ENCODE measurements at places on chromosomes 3 and 15.
A peak's percentile ranks its signal among the peaks of the same experiment; 100 is the strongest.

- DNase-seq: no peak
Measured at GRCh38 chr15:37111427-37111717, 11.0 kb upstream of the MEIS2 start.

DNA sequence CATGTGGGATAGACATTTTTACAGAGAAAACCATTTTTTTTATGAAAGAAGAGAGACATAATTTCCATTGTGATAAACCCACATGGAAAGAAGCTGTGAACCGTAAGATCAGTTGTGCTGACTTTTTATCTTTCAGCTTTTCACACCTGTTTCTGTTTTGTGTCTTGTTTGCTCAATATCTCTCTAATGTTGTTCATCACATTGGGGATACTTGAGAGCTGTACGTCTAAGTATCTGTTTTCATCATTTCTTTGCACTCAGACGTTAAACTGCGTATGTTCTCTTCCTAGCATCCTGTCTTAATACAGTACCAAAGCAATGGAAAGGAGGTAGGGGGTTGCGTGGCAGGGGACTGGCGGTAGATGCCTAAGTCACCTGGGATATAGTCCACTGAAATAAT, 449.0 kb downstream of the NAALADL2 start:
- no peak for DNase-seq

DNA sequence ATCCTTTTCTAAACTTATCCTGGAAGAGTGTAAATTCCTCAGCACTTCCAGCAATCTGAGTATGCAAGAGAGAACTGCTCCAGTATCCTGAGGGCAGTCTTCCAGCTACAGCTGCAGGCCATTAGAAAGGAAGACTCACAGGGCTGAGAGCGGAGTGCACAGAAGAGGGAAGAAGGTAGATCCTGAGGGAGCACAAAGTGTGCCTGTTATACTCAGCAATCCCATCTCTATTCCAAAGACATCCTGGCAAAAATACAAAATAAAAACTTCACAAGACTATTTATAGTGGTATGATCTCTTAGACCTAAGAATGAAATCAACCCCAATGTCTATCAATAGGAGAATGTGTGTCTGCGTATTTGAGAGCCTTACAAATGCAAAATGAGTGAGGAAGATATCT, 292.0 kb downstream of the ZIC1 start:
- no peak for DNase-seq

DNA sequence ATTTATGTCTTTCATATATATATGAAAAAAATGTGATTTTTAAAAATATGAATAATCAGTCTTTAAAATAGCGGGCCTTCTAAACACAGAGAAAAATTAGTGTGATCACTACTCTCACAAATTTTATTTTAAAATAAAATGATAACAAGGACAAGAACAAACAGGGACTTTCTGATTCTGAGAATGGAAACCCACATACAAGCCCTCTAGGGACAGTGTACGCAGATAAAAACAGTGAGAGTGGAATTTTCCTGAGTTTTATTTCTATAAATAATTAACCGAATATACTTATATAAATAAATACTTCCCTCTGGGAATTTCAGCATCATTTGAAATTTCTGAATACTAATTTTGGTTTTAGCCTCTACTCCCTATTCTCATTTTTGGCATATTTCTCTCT, 201.4 kb upstream of the CBLB start:
- no peak for DNase-seq

- no peak for DNase-seq
Measured at GRCh38 chr15:49135911-49136310, 19.5 kb downstream of the COPS2 start.

DNA sequence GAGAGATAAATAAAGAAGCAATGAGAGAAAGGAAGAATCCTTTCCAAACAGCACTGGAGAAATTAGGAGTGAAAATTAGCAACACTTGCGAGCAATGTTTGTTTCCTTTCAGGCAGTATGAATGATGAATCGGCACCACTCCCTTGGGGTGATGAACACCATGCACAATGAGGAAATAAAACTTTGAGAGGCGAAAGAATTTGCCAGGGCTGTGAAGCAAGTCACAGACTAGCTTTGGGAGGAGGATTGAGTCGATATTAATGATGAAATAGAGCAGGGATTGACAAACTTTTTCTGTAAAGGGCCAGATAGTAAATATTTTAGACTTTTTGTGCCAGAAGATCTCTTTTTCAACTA, 237.7 kb downstream of the AGBL1 start:
- no peak for DNase-seq

- DNase-seq: no peak
Measured at GRCh38 chr15:38861108-38861507, 296.5 kb upstream of the RASGRP1 start.

DNA sequence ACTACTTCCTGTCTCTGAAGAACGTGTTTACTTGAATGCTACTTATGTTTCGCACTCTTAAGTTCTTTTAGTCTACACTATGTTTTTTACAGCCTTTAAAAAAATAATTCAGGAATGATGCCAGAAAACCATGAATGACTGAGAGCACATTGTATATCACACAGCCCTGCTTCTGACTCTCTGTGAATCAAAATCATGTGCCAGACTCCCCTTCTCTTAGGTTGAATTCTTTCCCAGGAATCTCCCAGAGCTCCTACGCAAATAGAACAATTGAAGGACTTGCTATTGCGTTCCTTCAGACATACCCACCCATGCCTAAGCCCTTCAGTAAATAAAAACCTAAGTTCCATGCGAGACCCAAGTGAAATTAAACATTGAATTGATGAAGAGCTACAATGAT, 782.0 kb upstream of the ALCAM start:
- no peak for DNase-seq

DNA sequence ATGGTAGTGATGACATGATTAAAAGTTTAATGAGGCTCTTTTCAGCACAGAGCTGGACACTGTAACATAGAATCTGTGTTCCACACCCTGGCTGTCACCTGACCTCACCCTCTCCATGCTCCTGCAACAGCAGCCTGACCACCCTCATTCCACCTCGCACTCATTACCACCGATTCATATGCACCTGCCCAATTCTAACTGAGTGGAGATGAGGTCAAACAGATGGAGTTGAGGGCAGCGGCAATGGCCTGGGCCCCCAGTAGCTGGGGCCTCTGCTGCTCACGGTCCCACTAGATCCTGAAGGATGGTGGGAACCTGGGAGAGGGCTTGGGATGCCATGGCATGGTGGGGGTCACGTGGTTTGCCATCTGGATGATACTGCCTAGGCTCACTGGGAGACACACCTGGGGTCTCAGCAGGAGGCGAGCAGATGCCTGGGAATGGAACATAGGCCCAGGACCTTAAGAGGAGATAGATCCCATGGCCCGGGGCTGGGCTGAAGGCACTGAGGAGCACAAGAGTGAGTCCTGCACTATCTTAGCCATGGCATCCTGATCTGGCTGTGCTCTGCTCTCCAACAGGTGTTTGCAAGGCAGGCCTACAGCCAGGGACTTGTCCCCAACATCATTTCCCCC, 1.3 kb downstream of the SCN5A start:
- DNase-seq: no peak

DNA sequence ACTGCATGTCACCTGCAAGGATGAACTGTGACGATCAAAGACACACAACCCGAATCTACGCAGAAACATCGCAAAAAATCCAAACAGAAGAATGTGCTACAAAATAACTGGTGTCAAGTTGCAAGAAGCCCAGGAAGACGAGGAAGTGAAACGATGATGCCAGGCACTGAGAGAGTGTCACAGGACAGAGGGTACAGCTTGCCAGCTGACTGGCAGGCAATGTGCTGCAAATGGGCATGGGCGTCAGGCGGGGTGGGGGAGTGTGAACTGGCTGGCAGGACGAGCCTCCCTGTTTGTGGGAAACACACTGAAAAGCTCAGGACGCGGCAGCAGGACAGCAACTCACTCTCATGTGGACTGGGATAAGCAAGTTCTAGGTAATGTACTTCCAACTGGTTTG, 28.9 kb upstream of the OCA2 start:
- DNase-seq: no peak

GRCh38 chr3:106176734-106177133, 307.9 kb upstream of the CBLB start:
- peak; percentile 17 for DNase-seq

- no peak for DNase-seq
Measured at GRCh38 chr3:139134678-139135372, 90.1 kb upstream of the PRR23C start.

DNA sequence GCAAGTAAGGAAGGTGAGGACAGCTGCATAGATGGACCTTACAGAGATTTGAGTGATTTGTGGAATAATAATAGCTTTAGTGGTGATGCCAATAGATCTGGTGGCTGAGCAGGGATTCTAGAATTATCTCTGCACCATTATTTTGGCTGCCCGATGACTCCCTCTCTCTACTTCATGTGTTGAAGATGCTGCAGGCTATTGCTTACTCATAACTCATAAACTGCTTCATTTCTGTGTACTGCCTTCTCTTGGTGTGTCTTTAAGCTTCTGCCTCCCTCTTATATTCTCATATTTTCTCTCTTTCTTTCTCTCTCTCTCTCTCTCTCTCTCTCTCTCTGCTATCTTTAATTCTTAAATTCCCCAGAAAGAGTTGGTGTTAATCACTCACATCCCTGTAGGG, 256.0 kb upstream of the TRIM42 start:
- DNase-seq: no peak

DNA sequence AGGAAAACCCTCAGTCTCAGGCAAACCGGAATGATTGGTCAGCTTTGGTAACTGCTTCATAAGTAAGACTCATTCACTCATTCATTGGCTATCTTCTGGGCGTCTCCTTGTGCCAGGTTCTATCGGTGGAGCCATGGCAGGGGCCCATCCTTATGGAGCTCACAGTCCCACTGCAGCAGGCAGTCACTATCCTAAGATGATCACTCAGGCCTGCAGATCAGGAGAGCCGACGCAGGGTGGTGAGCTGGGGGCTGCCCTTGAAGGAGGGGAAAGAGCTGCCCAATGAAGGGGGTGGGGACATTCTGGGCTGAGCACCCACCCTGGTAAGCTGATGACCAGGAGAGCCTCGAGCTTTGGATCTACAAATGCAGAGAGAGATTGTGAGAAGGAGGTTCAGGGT, 20.5 kb upstream of the FGD5 start:
- no peak for DNase-seq

DNA sequence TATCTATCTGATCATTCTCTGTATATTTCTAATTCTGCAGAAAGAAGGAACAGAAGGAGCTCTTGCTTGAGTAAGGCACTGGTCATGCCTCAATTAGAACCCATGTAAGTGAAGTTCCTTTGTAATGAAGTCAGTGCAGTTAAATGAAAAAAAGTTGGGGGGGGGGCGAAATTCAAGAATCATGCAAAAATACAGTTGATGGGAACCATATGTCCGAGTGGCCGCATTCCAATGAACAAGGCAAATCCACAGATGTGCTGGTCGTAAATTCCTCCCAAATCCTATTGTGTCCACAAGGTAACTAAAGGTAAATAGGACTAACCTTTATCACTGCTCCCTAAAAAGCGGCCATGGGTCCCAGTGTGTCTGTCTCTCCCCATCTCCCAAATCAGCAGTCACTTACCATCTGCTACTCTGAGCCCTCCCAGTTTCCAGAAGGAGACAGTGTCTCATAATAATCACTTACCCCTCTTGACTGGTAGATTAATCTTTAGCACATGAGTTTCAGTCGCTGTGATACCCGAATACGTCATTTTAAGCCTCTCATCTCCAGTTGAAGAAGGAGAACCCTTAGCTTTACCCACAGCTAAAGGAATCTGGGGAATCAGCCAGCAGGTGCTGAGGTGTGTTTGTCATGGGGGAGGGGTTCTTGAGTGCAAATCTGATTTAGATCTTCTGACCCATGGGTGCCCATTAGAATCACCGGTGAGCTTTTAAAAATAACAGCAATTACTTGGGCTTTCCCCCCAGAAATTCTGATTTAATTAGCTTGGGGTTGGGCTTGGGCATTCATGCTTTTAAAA, 56.3 kb upstream of the EPHB3 start:
- no peak for DNase-seq

DNA sequence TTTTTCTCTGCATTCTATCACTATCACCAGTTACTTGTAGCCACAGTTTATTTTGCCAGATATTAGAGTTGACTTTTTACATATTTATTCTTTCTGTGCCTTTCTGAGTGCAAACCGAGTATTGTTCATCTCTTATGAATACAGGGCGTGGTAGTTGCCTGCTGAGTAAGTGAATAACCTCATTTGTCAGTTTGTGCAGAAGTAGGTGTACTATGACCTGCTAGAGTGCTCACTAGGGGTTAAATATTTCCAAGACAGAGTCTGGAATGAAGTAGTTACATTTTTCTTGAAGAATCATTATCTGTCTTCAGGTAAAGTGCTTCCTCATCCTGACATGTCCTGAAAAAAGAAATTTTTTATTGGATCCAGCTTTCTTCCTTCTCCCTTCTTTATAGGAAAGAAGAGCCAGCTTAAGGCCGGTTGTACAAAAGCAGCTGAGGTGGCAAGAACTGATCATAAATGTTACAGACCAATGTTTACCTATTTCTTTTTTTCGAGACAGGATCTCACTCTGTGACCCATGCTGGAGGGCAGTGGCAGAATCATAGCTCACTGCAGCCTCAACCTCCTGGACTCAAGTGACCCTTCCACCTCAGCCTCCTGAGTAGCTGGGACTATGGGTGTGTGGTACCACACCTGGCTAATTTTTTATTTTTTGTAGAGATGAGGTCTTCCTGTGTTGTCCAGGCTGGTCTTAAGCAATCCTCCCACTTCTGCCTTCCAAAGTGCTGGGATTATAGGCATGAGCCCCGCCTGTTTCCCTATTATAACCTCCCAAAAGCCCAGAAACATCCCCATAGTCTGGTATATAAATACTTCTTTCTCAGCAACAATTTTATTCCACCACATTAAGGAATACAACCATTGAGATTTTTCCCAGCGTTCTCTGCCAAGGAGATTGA, 182.5 kb downstream of the TPRG1 start:
- no peak for DNase-seq
